ENCODE measurements at places on chromosomes 1 and 21.

- no peak for DNase-seq
Measured at GRCh38 chr21:41898998-41899397, 19.9 kb upstream of the PRDM15 start.

DNA sequence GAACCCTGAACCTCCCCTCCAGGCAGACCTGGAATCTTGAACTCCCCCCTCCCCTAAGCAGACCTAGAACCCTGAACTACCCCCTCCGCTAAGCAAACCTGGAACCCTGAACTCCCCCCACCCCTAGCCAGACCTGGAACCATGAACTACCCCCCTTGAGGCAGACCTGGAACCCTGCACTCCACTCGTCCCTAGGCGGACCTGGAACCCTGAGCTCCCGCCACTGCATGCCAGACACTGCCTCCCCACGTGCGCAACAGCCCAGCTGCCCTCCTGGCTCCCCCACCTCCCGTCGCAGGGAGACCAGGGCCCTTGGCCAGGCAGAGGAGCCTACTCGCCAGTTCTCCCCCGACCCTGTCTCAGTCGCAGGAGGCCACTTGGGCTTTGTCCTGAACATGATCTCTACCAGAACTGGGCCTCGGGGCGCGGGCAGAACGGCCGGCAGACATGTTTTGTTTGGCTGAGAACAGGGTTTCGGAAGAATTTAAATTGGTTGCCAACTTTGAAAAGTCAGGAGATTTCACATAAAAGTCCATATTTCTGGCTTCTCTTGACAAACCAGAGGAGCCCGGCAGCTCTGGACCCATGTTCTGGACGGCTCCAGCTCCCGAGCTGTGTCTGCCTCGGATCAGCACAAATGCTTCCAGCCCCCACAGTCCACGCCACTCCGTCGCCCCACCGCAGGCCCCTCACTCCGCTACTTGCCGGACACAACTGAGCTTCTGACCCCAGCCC is 9.2 kb upstream of the PLEKHG5 start:
- no peak for DNase-seq

DNA sequence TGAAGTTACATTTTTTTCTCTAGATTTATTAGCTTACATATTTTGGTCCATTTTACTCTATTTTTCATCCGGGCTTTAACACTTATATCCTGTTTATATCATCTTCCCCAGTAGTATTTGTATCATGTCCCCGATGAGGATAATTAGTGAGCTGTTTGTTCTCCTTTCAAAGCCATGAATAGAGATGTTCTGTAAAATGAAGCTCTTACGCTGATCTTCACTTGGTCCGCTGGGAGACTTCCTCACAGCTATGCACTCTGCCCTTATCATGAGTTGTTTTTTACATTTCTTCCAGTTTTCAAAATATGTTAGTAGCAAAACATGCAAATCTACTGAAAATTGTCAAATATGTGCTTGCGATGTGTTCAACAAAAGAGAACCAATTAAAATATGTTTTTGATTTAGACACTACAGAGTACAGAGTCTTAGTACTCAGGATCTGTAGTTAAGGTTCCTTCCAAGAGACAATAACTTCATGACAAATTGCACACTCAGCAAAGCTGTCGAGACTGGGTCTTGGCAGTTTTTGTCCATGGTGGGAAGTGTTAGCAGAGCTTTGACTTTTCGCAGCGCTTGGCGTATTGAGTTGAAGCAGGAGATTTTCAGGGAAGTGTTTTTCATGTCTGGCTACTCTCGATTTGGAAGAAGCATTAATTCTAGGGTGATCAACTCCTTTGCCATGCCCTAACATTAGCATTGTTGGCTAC is 292.0 kb upstream of the ADAMTS5 start:
- DNase-seq, result no peak

DNA sequence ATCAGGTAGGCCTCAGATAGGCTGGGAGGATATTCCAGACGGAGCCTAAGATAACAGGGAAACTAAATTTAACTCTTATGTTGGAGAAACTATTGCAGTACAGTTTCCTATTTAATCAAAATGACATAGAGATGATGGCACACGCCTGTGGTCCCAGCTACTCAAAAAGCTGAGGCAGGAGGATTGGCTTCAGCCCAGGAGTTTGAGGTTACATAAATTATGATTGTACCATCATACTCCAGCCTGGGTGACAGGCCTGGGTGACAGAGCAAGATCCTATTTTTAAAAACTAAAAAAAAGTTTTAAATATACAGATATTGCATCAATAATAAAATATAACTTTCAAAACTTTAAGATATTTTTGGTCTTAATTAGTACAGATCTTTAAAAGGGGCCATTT is 25.2 kb upstream of the TAL1 start:
- DNase-seq, result no peak

DNA sequence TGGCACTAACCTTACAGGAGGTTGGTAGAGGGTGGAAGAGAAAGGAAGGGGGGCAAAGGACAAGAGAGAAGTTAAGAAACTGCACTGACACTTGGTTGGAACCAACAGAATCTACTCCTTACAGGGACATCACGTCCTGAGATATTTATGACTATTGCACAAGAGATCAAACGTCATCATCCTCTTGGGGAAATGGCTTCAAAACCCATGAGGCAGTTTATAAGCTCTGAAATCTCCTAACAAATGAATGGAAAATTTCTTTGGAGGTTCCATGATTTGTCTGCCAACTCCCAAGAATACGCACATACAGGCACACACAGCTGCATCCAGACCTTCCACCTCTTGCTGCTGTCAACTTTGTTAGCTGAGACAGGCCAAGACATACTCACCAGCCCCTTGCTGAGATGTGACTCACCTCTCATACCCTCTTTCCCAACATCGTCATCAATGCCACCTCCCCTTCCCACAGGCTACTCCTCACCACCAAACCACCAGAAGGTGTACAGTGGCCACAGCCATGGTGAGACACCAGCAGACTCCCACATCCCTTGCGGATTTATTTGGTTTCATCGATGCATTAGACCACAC is 135.5 kb downstream of the SETD4 start:
- DNase-seq, result no peak

GRCh38 chr1:102872526-102872925 is 235.8 kb downstream of the COL11A1 start:
- DNase-seq, result no peak

DNA sequence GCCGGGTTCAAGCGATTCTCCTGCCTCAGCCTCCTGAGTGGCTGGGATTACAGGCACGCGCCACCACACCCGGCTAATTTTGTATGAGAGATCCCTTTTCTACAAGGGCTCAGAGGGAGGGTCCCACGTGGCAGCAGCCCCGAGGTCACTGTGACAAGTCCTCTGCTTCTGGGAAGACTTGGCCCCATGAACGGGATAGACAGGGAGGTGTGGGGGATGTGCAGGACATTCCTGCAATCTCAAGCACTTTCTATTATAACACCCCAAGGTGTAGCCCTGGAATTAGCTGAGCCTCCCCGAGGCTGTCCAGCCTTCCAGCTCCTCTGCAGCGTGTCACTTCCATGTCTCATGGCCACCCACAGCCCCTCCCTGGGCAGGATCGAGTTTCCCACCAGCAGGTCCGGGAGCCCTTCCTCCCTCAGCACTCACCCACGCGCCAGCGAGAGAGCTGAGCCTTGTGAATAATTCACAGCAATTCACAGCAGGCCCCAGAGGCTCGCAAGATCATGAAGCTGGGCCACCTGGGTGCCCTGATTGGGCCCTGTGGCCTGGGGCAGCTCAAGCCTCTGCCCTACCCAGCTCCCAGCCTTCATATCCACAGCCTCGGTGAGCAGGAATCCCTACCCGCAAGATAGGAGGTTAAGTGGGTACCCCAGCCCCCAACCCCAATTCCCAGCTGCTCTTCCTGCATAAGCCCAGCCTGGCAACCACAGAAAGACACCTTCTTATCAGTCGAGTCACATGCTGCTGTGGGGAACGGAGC is 22.8 kb upstream of the RNU1-4 start:
- DNase-seq, result no peak

GRCh38 chr1:8094481-8095241 is 68.6 kb upstream of the ERRFI1 start:
- no peak for DNase-seq

GRCh38 chr1:173603056-173603591 is at the start of gene SLC9C2:
Gene SLC9C2, minus strand, starts transcription at chr1:173603072. Its CDS starts 1,296 bp downstream, at chr1:173601776.
- no peak for DNase-seq
